ENCODE measurements at places on chromosomes 12 and 14.

DNA sequence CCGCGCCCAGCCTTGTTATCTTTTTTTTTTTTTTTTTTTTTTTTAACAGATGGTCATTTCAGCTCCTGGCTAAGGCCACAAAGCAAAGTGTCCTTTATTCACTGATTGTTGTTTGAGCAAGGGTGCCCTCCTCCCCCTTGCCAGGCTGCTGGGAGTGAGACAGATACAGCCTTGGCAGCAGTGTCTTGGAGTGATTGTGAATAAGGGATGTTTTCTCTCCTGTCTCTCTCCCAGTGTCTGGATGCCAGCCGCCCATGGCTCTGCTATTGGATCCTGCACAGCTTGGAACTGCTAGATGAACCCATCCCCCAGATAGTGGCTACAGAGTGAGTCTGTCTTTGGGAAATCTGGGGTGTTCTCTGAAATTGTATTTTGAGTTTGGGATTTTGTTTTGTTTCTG, 28.7 kb downstream of the FNTB start:
- no peak for DNase-seq

GRCh38 chr12:52798003-52798670, 2.2 kb upstream of the KRT3 start:
- no peak for DNase-seq

DNA sequence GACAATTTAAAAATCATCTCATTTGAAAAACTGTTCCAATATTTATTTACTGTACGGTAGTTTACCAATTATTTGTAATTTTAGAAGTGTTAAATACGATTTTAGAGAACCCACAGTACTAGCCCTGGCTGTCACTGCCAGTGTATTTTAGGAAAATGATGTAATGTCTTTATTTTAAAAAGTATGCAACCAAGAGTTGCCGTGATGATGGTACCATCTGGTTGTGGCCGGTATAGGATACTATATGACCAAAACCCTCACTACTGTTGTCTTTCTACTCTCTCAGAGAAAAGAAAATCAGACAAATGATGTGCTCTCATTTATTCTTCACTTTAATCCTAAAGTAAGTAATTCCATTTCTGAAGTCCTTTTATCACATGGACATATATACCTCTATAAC, 395.0 kb downstream of the FOXG1 start:
- no peak for DNase-seq

GRCh38 chr14:101882141-101882935, 82.0 kb upstream of the DYNC1H1 start:
- DNase-seq: no peak

GRCh38 chr12:45725631-45726602, 3.6 kb upstream of the ARID2 start:
- DNase-seq: no peak

DNA sequence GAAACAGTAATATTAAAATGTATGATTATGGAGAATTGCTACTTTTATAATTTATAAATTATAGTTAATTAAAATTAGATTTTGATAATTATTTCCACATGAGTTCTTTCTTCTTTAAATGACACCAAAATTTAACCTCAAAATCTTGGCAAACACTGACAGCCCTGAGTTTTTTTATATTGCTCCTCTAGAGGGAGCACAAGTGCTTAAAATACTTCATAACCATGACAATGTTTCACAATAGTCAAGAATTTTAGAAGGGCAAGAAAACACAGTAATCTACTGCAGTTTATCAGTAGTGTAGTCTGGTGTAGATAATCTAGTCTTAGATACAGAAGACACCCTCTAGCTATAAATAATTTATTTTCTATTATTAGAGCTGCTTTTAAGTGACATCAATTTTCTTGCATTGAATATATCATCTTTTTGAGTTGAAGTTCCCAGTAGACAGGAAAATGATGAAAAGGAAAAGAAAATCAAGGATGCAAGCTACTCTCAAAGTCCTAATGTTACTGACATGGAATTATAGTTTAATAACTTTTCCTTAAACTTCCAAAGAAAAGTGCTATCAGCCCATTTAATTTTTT, 14.3 kb upstream of the PTGER2 start:
- no peak for DNase-seq

All from stimulated activated CD8-positive, alpha-beta memory T cell treated with anti-CD3 and anti-CD28 coated beads, Interleukin-4, amount 100 ng/mL, for 24 hours (primary cell).